Activated naive CD8-positive, alpha-beta T cell treated with anti-CD3 and anti-CD28 coated beads for 36 hours (primary cell): ENCODE measurements at places on chromosomes 11 and 22.

DNA sequence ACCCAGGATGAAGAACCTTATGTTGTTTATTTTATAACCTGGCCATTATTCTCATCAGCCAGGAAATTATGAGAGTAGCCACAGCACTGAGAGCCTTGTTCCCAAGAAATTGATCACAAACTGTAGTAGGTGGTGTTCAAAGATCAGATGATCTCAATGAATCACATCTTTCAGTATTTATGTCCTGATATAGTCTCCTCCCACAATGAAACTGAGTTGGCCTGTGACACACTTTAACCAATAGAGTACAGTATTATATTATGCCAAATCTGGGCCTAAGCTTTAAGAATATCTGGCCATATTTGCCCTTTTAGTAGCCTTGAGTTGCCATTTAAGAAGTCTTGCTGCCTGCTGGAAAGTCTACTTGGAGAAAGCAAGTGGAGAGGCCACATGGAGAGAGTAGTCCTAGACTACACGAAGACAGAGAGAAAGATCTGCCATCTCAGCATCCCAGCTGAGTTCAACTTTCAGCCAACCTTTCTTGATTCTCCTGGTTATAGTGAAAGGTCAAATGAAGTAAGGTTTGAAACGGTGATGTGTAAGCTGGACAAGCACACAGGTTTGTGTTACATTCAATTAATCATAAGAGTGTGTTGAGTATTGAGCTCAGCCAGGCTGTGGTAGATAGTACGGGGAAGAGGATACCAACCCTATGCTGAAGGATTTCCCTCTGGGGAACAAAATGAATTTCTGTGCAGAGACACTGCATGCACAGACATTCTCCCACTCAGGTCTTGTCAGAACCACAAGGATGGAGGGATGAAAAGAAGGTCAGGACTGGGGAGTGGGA lies 561.8 kb downstream of the SOX6 start:
- H3K27me3 ChIP-seq, result peaks cover 7% of the 10 kb centered on the region
- DNase-seq, result no peak
- H3K27ac ChIP-seq, result no peak overlapping the region
- H3K4me3 ChIP-seq, result no peak overlapping the region
- H3K4me1 ChIP-seq, result no peaks in the 10 kb centered on the region

DNA sequence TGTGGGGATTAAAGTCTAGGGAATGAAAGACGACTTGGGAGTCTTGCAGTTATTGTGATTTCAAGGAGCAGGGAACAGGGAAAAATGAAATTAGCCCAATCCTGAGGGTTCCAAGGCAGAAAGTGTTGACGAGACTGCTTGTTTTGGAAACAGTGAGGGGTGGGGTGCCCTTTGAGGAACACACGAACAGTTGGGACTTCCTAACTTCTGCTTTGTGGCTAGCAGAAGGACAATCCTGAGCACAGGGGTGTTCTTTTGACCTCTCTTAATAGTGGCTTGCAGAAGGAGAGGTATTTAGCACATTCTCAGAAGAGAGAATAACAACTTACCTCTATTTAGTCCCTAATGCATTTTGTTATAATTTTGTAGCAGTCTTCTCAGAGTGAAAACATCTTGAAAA lies 545.9 kb upstream of the ARHGAP42 start:
- H3K4me3 ChIP-seq, result no peak overlapping the region
- H3K27me3 ChIP-seq, result no peaks in the 10 kb centered on the region
- H3K36me3 ChIP-seq, result no peaks in the 10 kb centered on the region
- no peak for DNase-seq
- H3K27ac ChIP-seq, result no peak overlapping the region

- H3K36me3 ChIP-seq, result no peaks in the 10 kb centered on the region
- no peaks in the 10 kb centered on the region for H3K4me1 ChIP-seq
Measured at GRCh38 chr11:101880222-101880621, 34.6 kb upstream of the CEP126 start.

DNA sequence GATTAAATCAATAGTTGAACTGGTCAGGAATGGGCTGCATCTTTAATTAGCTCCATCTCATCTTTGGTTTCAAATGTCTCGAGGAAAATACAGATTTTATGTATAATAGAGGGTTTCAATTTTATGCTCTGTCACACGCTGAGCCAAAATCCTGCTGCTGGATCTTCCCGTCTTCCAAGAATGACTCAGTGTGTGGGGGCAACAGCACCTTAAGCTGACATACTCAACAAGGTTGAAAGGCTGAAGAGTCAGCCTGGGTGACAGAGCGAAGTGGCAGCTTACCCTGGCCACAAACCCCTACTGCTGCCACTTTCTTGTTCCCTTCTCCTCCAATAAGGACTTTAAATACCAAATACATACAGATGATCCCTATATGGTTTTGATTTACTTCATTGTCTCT lies 9.0 kb upstream of the PCF11 start:
- H3K27me3 ChIP-seq, result no peaks in the 10 kb centered on the region
- H3K27ac ChIP-seq, result no peak overlapping the region
- no peaks in the 10 kb centered on the region for H3K36me3 ChIP-seq
- no peak for DNase-seq
- no peaks in the 10 kb centered on the region for H3K4me1 ChIP-seq

- no peak for DNase-seq
- H3K4me1 ChIP-seq, result peaks cover 12% of the 10 kb centered on the region
- H3K36me3 ChIP-seq, result peaks cover 1% of the 10 kb centered on the region
Measured at GRCh38 chr22:17797721-17798559, 23.7 kb upstream of the BID start.

DNA sequence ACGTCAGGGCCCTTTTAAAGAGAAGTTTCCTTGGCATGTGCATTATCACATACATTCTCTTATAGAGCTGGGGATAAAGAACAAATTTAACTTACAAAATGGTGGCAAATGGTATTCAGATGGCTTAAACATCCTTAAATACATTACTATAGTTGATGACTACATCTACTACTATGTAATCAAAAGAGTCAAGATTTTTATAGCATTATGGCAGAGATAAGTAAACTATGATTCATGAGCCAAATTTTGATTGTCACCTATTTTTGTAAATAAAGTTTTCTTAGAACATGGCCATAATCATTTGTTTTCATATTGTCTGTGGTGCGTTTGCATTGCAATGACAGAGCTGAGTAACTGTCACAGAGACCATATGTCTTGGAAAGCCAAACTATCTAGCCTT lies 1188.6 kb upstream of the TENM4 start:
- no peaks in the 10 kb centered on the region for H3K4me1 ChIP-seq
- H3K27ac ChIP-seq, result no peak overlapping the region
- H3K27me3 ChIP-seq, result no peaks in the 10 kb centered on the region

DNA sequence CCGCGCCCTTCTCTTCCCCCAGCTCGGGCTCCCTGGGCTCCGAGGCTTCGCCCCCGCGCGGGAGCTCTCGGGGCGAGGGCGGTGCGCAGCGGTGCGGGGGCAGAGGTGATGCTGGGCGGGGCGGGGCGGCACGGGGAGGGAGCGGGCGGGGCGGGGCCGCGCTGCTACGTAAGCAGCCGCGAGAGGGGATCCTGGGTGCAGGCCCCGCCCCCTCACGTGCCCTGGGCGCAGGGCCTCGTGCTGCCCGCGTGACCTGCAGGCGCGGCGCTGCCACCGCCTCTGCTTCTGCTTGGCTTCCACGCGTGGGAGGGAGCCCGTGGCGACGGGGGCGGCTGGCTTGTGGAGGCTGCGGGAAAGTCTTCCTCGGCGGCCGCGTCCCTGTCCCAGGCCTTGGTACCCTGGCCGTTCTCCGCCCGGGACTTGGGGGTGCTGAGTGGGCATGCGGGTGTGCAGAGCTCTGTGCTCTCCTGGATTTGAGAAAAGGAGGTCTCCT lies 132.6 kb upstream of the HSD17B12 start:
- H3K36me3 ChIP-seq, result no peaks in the 10 kb centered on the region
- H3K4me1 ChIP-seq, result no peaks in the 10 kb centered on the region
- no peak overlapping the region for H3K4me3 ChIP-seq
- peaks cover 80% of the 10 kb centered on the region for H3K27me3 ChIP-seq
- no peak overlapping the region for H3K27ac ChIP-seq

DNA sequence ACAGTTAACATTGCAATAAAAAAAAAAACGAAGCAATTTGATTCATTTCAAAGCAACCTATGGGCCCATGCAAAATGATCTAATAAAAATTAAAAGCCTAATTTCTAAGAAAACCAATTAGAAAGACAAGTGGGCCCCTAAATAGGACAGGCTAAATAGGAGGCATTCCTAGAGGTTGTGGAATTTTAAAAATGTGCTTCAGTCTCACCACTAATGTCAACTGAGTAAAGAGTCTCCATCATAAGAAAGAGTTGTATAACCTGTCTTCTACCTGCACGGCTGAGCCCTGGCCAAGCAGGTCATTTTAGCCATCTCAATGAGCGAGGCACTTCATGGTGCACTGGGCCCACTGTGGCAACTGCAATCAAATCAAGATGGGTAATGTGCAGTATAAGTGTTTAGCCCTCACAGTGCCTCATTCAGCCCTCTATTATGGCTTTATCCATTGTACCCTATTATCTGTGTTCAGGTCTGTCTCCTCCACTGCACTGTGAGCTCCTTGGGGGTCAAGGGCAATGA lies 76.4 kb downstream of the PRSS23 start:
- H3K27me3 ChIP-seq, result no peaks in the 10 kb centered on the region
- H3K4me1 ChIP-seq, result no peaks in the 10 kb centered on the region

- H3K4me1 ChIP-seq, result no peaks in the 10 kb centered on the region
- peaks cover 19% of the 10 kb centered on the region for H3K36me3 ChIP-seq
- no peak overlapping the region for H3K27ac ChIP-seq
- no peak for DNase-seq
Measured at GRCh38 chr11:129146191-129146590, 45.9 kb downstream of the ARHGAP32 start.

DNA sequence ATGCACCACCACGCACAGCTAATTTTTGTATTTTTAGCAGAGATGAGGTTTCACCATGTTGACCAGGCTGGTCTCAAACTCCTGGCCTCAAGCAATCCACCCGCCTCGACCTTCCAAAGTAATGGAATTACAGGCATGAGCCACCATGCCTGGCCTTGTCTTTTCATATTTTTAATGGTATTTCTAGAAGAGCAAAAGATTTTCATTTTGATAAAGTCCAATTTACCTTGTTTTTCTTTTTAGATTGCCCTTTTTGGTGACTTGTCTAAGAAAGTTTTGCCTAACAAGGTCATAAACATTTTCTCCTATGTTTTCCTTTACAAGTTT lies 45.5 kb upstream of the MICAL2 start:
- no peaks in the 10 kb centered on the region for H3K36me3 ChIP-seq
- peaks cover 4% of the 10 kb centered on the region for H3K27me3 ChIP-seq
- no peaks in the 10 kb centered on the region for H3K4me1 ChIP-seq

GRCh38 chr11:58629857-58630256 lies 7.4 kb downstream of the CNTF start:
- H3K27me3 ChIP-seq, result no peaks in the 10 kb centered on the region
- no peak overlapping the region for H3K27ac ChIP-seq
- H3K4me1 ChIP-seq, result peaks cover 5% of the 10 kb centered on the region
- H3K4me3 ChIP-seq, result no peak overlapping the region
- H3K36me3 ChIP-seq, result peaks cover 8% of the 10 kb centered on the region

DNA sequence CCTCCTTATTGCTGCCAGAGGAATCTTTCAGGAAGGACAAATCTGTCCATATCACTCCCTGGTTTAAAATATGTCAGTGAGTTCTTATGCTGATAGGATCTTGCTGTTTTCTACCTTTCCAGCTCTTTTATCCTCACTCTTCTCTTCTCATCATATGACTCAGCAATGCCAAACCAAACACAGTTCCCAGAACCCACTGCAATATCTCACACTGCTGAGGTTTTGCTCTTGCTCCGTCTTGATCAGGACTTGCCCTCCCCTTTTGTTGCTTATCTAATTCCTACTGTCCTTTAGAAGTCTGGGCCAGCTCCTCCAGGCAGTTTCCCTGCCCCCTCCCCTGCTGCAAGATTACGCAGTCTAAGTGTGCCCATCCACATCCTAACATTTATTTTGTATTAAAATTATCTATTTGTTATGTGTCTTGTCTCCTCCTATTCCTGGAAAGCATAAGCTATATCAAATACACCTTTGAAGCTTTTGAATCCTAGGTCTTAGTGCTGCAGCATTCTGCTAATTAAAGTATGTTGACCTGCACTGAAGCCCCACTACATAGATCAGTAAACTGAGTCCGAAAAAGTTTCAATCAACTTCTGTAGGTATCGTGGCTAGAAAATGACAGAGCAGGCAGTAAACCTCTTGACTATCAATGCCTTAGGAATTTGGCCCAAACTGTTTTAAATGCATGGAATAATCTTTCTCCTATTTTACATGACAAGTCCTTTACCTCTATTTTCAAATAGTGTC lies 119.2 kb upstream of the C11orf87 start:
- H3K36me3 ChIP-seq, result no peaks in the 10 kb centered on the region
- H3K4me1 ChIP-seq, result no peaks in the 10 kb centered on the region
- H3K27me3 ChIP-seq, result no peaks in the 10 kb centered on the region

DNA sequence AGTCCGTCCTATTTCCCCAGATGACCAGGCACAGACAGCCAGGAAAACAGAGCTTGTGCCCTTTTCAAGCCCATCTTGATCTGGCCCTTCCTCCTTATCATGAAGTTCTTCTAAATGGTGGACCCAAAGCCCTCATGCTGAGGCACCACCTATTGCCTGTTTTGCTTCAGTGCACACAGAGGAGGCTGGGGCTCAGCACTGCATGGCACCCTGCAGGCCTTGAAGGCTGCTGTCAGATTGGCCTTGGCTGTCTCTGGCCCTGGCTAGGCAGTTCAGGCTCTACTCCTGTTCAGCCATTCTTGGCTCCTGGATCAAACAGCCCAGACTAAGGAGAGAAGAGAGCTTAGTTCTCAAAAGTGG lies 49.2 kb downstream of the OTOG start:
- no peak for DNase-seq
- no peak overlapping the region for H3K27ac ChIP-seq
- H3K4me3 ChIP-seq, result no peak overlapping the region

DNA sequence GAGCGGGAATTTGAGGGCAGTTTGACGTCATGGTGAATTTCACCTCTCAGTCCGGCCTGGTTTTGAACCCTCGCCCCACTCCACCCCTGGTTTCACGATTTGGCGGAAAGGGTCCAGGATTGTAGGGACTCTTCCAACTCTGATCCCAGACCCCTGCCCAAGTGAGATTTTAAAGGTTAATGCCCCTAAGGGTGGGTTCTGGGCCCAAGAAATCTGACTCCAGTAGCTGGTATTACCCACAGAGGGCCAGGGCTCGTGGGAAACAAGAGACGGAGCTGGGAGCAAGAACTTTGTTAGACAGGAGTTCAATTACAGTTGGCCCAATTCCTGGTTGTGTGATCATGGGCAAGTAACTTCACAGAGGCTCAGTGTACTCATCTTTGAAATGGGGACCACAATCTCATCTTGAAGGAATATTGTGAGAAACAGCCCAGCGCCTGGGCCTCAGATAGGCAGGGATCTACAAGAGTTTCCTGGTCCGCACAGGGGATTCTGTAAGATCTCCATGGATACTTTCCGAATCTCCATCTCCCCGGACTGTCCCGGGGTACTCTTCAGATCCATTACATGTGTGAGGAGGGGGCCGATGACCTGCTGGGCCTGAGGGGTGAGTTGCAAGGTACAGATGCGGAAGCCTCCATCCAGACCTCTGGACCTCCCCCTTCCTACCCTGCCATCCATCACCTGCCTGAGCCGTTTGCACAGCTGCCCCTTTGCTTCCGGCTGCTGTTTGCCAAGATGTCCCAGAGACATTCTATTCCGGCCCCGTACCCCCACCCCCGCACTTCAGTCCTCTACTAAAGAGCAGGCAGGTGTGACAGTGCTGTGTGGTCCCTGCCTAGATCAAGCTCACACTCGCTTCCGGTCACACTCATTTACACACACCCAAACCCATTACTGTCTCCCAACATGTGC lies 687 bp upstream of the CALCA start:
- no peak for DNase-seq
- H3K27me3 ChIP-seq, result peaks cover 88% of the 10 kb centered on the region
- H3K4me1 ChIP-seq, result peaks cover 35% of the 10 kb centered on the region
- H3K36me3 ChIP-seq, result no peaks in the 10 kb centered on the region
